Activated naive CD4-positive, alpha-beta T cell treated with anti-CD3 and anti-CD28 coated beads for 36 hours (primary cell): ENCODE measurements at places on chromosomes 3 and 15. TPM values are rescaled to one million over a fixed set of nuclear protein-coding genes. Genes with fewer than 3 reads are reported as not detected.

GRCh38 chr15:56533731-56534403 lies 68.9 kb upstream of the MNS1 start:
- DNase-seq, result no peak

- DNase-seq, result no peak
These were observed 127.9 kb downstream of the SLC9A9 start for GRCh38 chr3:143720381-143720780.

- peak; percentile 42 for DNase-seq
These were observed 74.2 kb upstream of the SATB1 start for GRCh38 chr3:18499301-18499700.

DNA sequence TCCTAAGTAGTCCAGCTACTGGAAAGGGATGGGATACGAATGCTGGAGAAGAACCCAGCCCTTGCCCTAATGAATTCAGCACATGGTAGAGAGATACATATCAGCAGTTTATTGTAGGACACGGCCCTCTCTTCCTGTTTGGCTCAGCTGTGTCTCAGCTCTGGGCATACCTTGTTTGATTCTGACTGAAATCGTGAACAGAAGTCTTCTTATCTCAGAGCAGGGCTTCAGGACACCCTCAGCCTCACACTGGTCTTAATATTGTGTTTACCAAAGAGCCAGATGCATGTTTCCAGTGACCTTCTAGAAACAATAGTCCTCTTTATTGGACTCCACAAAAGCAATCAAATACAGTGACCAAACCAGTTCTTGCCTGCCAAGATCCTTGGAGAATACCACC lies 54.7 kb downstream of the FAM174B start:
- no peak for DNase-seq

GRCh38 chr3:195407531-195408409 lies 35.0 kb downstream of the ACAP2 start:
- no peak for DNase-seq

- no peak for DNase-seq
These were observed 23.9 kb downstream of the FBXO22 start for GRCh38 chr15:75927601-75928000.

- DNase-seq, result no peak
These were observed 198.0 kb upstream of the PFN2 start for GRCh38 chr3:150168698-150169097.

DNA sequence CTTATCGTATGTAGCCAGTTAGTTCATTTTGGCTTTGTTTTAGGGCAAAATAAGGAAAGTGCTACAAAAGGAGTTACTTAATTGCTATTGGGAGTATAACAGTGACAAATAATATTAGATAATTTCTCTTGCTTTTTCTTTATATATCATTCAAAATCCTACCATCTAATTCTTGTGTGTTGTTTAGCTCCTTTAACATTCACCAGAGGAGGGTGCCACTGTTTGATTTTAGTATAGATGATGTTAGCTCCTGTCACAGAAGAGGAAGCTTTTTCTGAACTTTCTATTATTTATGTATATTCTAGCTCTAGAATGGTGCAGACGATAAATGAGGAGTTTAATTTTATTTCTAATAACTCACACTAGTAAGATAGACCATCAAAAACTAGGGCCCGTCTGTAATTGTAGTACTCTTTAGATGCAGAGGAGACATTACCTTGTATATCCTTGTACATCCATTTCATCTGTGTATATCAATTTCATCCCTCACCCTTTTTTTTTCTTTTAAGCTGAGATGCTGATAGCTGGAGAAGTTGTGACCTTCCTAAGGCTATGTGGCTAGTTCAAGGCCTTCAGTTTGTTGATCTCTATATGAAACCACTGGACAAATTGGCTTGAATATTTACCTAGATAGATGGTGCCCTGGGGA lies 3.0 kb downstream of the PPM1L start:
- no peak for DNase-seq

- no peak for DNase-seq
These were observed 55.6 kb downstream of the CCR3 start for GRCh38 chr3:46297658-46298423.

DNA sequence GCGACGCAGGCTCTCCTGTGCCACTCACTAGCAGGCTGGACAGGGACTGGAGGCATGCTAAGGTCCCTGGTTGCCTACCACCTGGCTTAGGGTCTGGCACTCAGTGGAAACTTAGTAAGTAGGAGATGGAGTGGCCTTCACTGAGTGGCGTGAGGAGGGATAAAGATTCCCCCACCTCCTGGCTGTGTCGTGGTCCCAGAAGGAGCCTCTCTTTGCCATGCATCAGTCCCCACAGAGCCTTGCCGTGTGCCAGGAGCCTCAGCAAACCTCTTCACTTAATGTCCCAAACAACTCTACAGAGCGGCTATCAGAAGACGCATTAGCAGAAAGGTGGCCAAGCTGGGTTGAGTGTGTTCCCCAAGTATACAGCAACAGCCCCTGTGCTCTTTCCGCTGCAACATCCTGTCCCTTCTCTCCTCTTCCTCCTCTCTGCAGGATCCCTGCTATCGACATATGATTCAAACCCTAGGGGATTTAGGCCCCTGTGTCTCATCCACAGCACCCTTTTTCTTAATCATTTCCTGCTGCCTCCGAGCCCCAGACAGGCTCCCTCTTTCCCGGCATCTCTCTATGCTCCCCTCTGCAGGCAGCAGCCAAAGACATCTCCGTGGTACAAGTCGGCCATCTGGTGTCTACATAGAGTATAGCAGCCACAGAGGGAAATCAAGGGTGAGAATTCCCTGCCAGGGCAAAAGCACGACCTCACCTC lies 66.7 kb downstream of the SLC6A1 start:
- DNase-seq, result peak; percentile 70

DNA sequence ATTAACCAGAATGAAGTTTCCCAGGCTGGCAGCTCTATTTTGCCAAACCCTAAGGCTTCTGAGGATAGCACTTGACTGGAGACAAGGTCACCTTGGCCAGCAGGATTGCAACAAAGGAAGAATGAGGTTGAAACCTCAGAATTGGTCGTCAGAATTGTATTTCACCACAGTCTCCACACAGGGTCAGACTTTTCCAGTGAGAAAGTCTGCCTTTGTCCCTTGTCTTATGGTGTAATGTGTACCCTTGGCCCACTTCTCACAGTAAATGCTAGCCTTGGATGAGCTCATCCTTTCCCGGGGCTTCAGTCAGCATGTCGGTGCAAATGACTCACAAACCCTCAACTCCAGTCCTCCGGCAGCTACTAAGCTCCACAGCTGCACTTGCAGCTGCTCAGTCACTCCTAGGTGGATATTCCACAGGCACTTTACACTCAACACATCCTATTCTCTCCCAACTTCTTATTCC lies 19.7 kb downstream of the SSR3 start:
- no peak for DNase-seq

GRCh38 chr15:35674873-35675781 lies 129.2 kb upstream of the DPH6 start:
- no peak for DNase-seq

Gene KCTD6
- total RNA-seq, result 9.9 TPM

Gene PCBP4
- 9.1 TPM for total RNA-seq

Gene NDUFAF3
- total RNA-seq, result 115 TPM

Gene LINGO1
- total RNA-seq, result not detected

Gene SCAANT1
- total RNA-seq, result not detected

Gene SLITRK3
- not detected for total RNA-seq

Gene ISLR
- total RNA-seq, result not detected
